ENCODE measurements at places on chromosomes 5 and 9. TPM values are rescaled to one million over a fixed set of nuclear protein-coding genes. Genes with fewer than 3 reads are reported as not detected.

Gene TRIP13
- 82.0 TPM for total RNA-seq

DNA sequence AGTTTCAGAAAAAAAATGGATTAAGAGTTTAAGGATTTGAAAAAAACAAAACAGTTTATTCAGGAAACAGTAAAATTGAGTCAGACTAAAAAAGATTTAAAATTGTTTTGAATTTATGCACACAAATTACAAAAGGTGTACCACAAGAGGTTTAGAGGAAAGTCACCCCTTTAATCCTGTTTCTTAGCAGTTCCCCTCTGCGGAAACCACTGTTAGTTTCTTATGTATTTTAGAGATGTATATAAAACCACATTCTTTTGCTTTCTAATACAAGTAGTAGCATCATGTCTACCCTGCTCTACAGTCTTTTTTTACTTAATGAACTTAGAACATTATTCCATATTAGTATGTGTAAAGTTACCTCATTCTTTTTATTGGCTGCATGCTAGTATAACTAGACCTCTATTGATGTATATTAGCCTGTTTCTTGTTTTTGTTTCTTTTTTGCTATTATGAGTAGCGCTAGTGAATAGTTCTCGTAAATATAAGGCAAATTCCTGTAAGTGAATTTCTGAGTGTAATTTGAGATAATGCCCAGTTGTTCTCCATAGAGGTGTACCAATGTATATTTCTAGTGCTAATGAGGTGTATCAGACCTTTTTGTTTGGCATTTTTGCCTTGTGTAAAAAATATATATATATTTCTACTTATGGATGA lies 20.0 kb downstream of the GPBP1 start:
- no peak for DNase-seq

DNA sequence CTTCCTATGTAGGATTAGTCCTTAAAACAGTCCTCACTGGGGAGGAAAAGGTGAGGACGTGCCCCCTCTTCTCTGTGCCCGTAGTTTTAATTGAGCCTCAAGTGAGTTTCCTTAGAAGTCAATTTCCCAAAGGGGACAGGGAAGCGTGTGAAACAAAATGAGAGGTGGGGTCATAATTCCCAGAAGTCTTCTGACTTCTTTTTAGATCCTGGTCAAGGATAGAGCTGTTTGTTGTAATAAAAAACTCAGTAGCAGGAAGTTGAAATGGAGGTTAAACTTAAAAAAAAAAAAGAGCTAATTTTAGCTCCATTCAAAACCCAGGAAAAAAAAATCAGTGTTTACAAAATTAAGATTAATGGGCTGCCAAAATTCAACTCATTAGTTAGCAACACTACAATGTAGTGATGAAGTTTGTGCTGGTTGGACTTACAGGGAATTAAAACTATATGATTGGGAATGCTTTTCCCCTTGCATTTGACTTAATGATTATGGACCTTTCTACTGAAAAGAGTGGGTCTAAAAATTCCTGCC lies 158.3 kb upstream of the MEF2C start:
- DNase-seq: no peak

GRCh38 chr5:746258-746761 lies 38.2 kb downstream of the ZDHHC11B start:
- DNase-seq: no peak

- DNase-seq: peak; percentile 40
These were observed 839 bp downstream of the GABRG2 start for GRCh38 chr5:162068412-162068811.
